ENCODE measurements at places on chromosomes 2 and 18. TPM values are rescaled to one million over a fixed set of nuclear protein-coding genes. Genes with fewer than 3 reads are reported as not detected.

GRCh38 chr2:162344617-162344950 is 652 bp downstream of the GCA start:
- DNase-seq: no peak

The SERPINB12 gene
- not detected for total RNA-seq

The ABCG5 gene
- not detected for total RNA-seq

DNA sequence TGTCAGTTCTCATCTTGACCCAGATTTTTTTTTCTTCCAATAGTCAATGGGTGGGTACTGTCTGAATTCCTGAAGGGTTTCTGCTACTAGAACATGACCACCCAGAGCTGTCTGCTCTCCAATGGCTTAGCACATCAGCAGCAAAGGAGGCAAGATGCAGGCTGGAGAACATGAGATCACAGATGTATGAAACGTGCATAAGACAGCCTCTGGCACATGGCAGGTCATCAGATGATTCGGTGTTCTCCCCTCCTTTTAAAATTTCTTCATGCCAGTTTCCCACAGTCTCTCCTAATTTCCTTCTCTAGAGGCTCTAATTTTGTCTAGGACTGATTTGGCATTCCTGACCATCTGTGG is 359.3 kb upstream of the TNP1 start:
- DNase-seq: no peak

DNA sequence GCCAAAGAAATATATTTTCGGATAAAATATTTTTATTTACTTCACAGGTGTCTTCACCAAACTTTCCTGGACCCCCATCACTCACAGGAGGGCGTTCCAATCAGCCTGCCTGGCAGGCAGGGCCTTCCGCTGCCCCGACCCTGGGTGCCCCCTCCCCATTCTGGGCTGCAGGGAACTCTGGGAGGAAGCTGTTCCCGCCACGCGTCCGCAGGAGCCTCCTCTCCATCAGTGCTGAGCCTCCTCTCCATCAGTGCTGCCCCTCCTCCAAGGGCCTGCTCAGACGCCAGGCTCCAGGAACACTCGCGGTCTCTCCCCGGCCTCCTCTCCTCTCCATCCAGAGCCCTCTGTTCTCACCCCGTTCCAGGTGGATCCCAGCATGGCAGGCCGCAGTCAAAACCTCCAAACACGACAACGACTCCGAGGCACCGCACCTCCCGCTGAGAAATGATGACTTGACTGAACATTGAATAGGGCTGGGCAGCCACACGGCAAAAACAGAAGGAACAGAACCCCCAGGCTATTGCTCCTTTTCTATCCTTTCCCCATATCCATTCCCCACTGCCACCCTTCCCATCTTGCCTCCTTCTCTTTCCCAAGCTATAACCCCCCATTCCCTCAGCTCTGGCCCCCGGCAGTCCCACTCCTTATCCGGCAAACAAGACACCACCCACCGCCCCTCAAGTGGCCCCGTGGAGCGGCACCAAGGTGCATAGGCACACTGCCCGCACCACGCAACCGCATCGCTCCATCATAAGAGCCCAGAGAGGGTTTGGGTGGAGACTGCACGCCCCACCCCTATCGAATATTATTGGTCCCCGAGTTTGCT is 268.6 kb upstream of the RAB6C start:
- DNase-seq: peak; percentile 82

- DNase-seq: no peak
Measured at GRCh38 chr2:26737221-26737620, 26.9 kb upstream of the SLC35F6 start.

GRCh38 chr18:4640349-4641012 is 185.4 kb upstream of the DLGAP1 start:
- no peak for DNase-seq

The HTR2B gene
- total RNA-seq: 12.9 TPM

- no peak for DNase-seq
Measured at GRCh38 chr2:77631007-77631406, 108.8 kb upstream of the LRRTM4 start.

- DNase-seq: no peak
Measured at GRCh38 chr2:102915128-102915527, 153.3 kb downstream of the TMEM182 start.

The DAPL1 gene
- total RNA-seq: not detected

GRCh38 chr2:103525756-103526155 is 763.9 kb downstream of the TMEM182 start:
- DNase-seq: no peak

DNA sequence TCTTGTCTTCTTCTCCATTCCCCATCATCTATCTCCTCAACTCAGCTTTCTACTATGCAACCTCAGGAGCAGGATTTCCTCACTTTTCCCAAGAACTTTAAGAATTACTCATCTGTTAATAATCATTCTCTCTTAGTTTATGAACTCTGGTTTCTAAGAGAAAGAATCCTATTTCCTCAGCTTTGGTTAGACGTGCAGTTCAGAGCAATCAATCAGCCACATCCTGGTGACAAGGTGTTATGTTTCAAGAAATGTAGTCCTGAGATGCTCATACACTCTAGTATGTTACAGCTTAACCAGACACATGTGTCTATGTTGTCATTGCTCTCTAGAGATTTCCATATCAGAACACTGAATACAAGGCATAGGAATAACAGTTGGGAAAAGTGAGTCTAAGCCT is 277.9 kb downstream of the MBD2 start:
- DNase-seq: no peak

DNA sequence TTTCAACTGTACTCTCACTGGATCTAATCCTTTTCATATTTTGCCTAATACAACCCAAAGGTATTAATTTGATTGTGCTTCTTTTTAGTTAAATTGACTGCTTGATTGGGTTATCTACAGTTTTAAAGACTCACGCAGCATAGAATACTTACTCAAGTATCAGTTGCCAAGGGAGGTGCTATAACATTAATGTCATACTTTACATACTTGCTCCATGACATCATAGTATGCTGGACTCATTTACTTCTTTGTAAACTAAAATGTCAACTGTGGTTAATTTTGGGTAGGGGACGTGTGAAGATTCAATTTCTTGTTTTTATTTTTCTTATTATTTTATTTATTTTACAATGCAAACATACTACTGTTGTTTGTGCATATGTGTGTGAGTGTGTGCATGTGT is 716.2 kb upstream of the VRK2 start:
- no peak for DNase-seq

DNA sequence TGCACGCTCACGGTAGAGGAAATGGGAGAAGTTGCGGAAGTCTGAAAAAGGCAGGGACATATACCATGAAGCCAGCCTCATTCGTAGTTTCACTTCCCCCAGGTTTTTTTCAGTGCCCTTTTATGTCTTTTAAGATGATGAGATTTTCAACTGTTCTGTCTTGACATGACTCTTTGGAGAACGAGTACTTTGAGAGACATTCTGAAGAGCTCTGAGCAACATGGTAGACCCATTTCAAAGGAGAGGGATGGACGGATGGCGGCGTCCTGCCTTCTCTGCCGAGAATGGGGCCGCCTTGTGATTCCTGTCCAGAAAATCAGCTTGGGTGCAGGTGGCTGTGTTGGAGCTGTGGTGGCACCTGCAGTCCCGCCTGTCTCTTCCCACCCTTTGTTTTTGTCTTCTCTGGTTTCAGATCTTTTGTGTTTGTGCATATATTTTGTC is 41.7 kb downstream of the SH3BP4 start:
- DNase-seq: no peak

The LHCGR gene
- total RNA-seq: 2.7 TPM

DNA sequence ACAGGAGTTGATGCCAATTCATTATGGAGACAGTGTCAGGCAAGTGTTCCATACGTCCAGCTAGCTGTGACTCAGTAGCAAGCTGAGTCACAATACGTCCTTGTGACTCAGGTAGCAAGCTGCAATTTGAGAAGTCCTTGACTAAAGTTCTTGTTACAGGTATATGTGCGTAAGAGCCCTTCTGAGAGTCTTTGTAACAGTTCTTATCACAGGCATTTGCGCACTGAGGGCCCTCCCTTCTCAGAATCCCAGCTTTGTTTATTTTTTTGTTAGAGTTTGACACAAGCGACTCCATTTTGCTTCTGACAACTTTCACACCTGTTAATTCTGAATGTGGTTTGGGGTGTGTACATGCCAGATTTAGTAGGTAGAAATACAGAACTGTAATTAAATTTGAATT is 20.1 kb upstream of the ACMSD start:
- DNase-seq: no peak

DNA sequence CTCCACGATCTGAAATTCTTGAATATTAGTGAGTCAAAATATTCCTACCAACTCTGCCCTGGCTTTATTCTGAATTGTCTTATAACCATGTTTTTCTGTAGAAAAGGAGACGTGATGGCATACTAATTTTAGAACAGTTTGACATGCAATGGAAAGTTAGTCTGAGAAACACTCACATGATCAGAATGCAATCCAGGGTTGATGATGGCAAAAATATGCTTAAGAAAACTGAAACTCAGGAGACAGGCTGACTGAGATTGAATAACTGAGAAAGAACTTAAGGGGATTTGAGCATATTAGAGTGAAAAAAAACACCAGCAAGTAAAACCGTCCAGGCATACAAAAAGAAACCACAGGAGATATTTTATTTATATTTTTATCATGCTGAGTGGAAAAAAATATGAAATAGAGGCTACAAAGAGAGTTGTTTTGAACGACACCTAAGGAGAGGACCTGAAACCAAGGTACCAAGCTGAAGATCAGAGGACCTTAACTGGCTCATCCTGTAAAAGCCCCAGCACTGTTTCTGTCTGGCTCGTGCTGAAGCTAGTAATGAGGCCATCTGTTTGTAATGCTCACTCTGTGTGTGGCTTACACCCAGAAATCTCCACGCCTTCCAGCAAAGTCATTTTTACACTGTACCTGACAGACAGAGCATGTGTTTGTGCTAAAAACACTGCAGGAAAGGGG is 437.2 kb upstream of the PKDCC start:
- DNase-seq: no peak

- no peak for DNase-seq
Measured at GRCh38 chr18:78612801-78613200, 366.8 kb upstream of the SALL3 start.

The HADHB gene
- total RNA-seq: 205 TPM

The LYPD1 gene
- total RNA-seq: 5.4 TPM

The FTCDNL1 gene
- 5.3 TPM for total RNA-seq

DNA sequence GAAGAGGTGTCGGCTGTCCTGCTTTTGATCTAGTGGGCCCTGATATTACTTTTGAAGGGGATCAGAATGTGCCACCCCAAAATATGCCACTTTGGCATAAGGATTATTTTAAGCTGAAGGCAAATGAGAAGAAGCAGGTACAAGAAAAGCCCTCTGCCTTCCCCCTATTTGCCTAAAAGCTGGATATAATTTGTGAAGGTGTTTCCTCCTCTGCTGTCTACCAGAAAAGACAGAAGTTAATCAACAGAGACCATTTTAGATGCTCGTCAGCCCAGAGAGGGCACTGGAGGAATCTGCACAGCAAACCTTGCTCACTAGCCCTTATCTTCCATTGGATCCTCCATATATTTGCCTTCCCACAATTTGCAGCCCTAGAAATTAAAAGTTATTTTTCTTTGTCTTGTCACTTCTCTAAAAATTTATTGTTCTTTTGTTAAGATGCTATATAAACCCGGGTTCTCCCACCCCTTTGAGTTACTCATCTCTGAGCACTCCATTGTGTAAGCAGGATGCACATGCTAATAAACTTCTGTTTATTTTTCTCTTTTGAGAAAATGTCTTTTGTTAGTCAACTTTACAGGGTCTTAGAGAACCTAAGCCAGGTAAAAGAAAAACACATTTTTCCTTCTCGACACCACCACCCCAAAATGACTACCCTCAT is 163.2 kb upstream of the SLC1A4 start:
- no peak for DNase-seq

GRCh38 chr2:67342394-67342793 is 54.7 kb upstream of the ETAA1 start:
- no peak for DNase-seq

DNA sequence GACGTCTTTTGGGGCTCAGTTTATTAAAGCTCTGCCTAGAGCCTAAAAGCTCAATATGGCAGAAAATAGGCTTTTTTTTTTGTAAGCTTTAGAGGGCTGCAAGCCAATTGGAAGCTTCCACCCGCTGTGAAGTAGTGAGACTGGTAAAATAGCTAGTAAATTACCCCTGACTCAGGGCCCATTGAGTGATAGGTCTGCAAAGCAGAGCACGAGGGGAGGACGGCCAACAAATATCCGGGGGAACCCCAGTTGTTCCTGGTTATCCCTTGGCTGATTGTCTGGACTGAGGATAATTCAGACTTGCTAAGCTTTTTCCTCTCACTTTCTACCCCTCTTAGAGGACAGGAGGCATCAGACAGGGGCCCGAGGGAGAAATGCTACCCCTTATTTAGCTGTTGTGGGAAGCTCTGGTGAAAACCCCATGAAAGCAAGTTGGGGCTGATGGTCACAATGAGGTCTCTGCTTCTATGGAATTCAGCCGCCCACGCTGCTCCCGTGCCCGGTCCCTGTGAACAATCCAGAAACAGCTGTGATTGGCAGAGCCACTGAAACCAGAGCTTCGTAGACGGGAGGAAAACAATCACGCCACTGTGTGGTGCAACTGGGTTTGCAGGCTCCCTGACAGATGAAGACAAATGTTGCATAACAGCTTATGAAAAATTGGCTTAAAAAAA is 141.9 kb upstream of the LGALSL start:
- peak; percentile 92 for DNase-seq

The NFATC1 gene
- 22.0 TPM for total RNA-seq

Measured in esophagus muscularis mucosa (tissue), 4 donors.